ENCODE measurements at places on chromosomes 1 and 21.

DNA sequence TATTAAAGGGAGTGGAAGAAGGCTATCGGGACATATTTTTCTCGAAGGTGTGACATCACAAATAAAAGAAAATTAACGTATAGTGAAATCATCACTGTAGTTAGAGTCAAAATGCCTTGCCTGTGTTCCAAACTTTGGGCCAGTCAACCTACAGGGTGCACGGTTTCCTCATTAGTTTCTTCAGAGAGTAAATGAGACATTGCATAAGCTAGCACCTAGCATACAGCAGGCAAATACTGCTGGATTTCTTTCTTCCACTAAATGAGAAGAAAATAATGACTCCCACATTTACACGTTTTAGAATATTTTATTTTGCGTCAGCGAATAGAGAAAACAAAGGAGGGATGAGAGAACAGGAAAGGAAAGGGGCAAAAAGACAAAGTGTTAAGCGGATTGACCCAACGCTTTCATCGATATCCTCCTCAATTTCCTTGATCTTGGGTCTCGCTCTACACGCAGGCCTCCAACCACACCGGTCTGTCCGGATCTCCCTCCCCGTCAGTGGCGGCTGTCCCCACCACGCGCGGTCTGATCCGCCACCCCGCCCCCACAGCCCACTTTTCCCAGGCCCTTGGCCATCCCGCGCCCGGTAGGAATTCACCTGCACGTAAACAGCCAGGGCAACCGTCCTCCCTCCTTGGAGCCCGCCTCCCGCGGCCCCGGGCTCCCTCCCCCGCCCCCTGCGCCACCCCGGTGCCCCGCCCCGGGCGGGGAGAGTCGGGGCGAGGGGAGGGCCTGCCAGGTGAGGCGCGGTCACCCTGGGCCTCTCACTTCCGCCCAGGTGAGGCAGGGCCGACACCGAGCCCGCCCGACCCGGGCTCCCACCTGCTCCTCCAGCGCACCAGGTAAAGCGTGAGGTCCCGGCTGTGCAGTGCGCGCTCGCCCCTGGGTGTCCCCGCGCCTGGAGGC, at the start of gene PATJ:
Gene PATJ, plus strand, starts transcription at position 770 of the 909 bp plus-strand sequence. CDS start 20,413 bp downstream, outside the sequence.
- peak; percentile 75 for DNase-seq

GRCh38 chr1:29211086-29212030, 19.4 kb downstream of the MECR start:
- no peak for DNase-seq

- no peak for DNase-seq
Measured at GRCh38 chr1:175331891-175332290, 139.3 kb upstream of the KIAA0040 start.

DNA sequence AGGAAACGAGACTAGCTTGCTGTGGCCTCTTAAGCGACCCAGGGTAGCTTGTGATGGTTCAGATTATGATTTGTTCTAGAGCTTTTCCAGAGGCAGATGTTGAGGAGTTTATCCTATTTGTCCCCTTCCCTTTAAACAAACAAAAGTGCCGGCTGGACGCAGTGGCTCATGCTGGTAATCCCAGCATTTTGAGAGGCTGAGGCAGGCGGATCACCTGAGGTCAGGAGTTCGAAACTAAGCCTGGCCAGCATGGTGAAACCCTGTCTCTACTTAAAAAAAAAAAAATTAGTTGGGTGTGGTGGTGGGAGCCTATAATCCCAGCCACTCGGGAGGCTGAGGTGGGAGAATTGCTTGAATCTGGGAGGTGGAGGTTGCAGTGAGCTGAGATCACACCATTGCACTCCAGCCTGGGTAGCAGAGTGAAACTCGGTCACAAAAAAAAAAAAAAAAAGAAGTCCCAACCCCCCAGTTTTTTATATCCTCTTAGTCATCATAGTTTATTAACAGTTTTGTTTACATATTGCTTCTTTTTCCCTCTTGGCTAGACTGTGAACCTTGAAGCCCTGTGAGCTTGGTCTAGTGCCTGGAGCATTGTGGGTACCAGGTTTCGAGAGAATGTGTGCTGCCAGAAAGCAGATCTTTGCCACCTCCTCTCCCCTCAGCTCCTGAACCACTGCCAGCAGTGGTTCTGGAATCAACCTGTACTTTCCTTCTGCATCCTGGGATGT, 29.8 kb downstream of the MAPKAPK2 start:
- DNase-seq, result no peak

DNA sequence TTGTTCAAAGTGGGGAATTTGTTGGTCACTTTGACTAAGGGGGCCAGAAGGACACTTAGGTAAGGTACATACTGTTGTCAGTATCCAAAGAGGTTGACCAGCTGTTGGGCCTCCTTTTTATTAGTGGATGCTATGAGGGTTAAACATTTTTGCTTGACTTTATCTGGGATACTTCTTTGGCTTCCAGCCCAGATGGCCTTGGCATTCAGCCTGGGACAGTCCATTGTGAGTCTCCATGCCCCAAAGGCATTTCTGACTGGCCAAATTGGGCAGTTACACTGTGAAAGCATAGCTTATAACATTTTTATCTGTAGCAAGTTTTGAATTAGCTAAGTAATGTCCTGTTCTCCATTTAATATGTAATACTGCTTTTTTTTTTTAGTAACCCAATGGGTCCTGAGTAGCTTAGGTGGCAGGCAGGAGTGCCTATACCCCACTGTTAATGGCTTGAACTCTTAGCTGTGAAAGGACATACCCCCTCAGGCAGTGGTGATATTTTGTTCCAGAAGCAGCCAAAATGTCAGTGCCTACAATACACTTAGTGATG, 35.4 kb upstream of the CD1D start:
- no peak for DNase-seq

GRCh38 chr1:172746091-172746949, 87.4 kb downstream of the FASLG start:
- DNase-seq, result no peak

GRCh38 chr1:153386500-153386901, 4.4 kb downstream of the S100A8 start:
- no peak for DNase-seq
